ENCODE measurements at places on chromosomes 5 and 9.

DNA sequence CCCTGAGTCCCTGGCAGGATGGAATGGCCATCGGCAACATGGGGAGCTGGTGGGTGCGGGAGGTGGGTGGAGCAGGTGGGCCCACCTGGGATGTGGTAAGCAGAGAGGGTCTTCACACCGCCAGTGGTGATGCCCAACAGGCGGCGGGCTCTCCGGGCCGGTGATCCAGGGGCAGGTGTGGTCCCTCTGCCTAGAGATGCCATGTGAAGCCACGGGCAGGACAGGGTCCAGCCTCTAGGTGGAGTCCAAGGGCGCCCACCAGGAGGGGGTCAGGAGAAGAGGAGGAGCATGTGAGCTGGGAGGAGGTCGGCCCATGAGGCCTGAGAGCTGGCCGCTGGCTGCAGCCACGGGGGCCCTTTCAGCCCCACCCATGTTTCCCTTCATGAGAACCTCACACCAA, 221.1 kb downstream of the FANCC start:
- DNase-seq, result no peak

- DNase-seq, result no peak
These were observed 153.7 kb downstream of the FGF1 start for GRCh38 chr5:142531977-142532780.

DNA sequence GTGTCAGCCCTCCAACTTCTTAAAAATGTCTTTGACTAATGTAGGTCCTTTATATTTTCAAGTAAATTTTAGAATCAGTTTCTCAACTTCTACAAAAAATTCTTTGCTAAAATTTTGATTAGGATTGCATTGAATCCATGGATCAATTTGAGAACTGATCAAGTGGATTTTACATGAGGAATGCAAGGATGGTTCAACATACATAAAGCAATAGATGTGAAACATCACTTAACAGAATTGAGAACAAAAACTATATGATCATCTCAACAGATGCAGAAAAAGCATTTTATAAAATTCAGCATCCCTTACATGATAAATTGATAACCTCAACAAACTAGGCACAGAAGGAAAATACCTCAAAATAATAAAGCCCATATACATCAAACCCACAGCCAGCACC, 190.8 kb downstream of the AUH start:
- DNase-seq, result no peak

DNA sequence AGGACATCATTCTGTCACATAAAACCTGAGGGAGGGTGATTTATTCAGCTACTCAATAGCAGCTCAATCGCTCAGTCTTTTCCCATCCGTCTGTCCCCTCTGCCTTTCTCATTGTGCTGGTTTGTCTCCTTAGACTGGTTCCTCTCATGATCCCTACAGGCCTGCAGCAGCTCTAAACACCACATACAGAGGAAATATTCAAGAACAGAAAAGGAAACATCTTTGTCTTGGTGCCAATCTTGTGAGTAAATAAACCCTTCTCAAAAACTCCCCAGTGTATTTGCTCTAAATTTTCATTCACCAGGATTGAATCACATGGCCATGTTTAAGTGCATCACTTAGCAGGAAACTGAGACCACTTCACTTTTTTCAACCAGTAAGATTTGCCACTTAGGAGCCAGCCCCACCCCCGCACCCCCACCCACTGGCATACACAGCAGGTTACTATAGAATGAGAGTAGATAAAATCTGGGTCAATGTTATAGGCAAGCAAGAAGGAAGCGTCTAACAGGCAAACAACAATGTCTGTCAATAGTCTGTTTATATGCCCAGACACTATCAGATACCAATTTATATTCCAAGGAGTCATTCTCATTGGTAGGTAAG, 895.5 kb upstream of the DMAC1 start:
- DNase-seq, result no peak

All from fibroblast of lung (primary cell).